ENCODE measurements at places on chromosomes 13 and 19. TPM values are rescaled to one million over a fixed set of nuclear protein-coding genes. Genes with fewer than 3 reads are reported as not detected.

Gene TJP3
- polyA plus RNA-seq = not detected

Gene THSD8
- not detected for polyA plus RNA-seq

Gene ZNF763
- 1.6 TPM for polyA plus RNA-seq

Gene TINCR
- polyA plus RNA-seq = 0.06 TPM

Gene CAPN12
- 0.20 TPM for polyA plus RNA-seq

Gene APOC4
- not detected for polyA plus RNA-seq

Gene SOX1
- polyA plus RNA-seq = not detected

Gene F2RL3
- 0.05 TPM for polyA plus RNA-seq

Gene IFNL4
- polyA plus RNA-seq = not detected

Gene SERTM1
- not detected for polyA plus RNA-seq

Gene TMEM238
- polyA plus RNA-seq = not detected

GRCh38 chr13:53005626-53006025, 23.0 kb upstream of the OLFM4 start:
- H3K4me3 ChIP-seq = no peak overlapping the region
- H3K4me1 ChIP-seq = no peaks in the 10 kb centered on the region
- H3K36me3 ChIP-seq = no peaks in the 10 kb centered on the region
- H3K27ac ChIP-seq = no peak overlapping the region

DNA sequence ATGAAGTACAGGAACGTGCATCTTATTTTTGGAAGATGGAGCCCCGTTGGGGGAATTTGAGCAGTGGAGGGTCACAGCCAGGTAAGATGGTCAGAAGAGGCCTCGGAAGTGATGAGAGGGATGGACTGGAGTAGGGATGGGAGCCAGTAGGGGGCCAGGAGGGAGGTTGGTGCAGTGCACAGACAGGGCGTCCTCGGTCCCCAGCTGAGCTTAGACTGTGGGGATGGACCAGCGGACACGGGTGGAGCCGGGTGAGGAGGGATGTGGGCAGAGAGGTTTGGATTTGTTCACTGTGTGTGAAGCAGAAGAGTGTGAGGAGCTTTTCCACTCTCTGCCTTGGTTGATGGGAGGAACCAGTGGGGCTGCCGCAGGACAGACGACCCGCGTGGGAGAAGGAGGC, 10.6 kb downstream of the RPS9 start:
- peaks cover 26% of the 10 kb centered on the region for H3K4me1 ChIP-seq
- peak overlapping the region; percentile 61 for H3K27ac ChIP-seq
- no peak for DNase-seq

DNA sequence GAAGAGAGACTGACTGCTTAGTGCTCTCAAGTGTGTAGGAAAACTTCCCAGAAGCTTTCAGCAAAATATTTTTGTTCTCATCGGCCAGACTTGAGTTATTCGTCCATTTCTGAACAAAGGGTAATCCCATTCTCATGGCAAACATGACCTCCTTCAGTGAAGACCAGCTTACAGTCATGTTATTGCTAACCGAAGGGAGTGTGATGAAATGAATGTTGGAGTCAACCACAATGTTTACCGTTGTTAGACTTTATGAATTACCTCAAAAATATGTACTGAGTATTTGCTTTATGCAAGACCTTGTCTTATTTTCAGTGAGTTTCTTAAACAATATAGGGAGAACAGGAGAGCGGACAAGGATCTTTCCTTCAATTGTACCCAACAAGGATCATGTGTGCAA, 228.6 kb downstream of the LMO7 start:
- H3K36me3 ChIP-seq = no peaks in the 10 kb centered on the region
- no peak overlapping the region for H3K27ac ChIP-seq
- peak; percentile 91 for DNase-seq
- no peaks in the 10 kb centered on the region for H3K27me3 ChIP-seq
- no peak overlapping the region for H3K4me3 ChIP-seq

DNA sequence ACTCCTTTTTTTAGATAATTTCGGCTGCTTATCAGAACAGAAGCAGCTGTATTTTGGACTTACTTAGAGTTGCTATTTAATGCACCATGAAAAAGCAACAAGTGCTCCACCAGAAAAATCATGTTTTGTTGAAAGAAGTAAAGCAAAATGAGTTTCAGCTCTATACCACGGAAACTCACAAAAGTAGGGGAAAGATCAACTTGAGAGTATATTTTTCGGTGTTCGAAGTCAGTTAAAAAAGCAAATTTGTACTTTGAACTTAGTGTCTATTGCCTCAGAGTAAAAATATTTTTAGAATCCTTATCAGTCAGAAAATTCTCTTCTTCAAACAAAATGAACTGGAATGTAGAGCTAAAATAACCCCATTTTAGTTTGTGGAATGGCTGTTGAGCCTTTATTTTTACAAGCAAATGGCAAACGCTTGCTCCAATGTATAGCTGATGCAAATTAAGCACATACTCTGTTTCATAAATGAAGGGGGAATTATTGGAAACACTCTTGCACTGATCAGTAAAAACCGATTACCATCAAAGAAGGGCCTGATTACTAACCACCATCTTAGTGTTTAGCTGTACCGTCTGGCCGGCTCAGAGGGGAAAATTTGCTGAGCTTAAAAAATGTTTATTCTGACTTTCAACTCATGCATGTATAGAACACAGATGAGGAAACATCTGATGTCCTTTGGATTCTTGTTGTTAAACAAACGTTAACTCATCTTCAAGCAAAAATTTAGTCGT, 540.7 kb downstream of the GPC6 start:
- no peaks in the 10 kb centered on the region for H3K4me1 ChIP-seq
- no peaks in the 10 kb centered on the region for H3K27me3 ChIP-seq
- no peak overlapping the region for H3K4me3 ChIP-seq
- H3K27ac ChIP-seq = no peak overlapping the region

DNA sequence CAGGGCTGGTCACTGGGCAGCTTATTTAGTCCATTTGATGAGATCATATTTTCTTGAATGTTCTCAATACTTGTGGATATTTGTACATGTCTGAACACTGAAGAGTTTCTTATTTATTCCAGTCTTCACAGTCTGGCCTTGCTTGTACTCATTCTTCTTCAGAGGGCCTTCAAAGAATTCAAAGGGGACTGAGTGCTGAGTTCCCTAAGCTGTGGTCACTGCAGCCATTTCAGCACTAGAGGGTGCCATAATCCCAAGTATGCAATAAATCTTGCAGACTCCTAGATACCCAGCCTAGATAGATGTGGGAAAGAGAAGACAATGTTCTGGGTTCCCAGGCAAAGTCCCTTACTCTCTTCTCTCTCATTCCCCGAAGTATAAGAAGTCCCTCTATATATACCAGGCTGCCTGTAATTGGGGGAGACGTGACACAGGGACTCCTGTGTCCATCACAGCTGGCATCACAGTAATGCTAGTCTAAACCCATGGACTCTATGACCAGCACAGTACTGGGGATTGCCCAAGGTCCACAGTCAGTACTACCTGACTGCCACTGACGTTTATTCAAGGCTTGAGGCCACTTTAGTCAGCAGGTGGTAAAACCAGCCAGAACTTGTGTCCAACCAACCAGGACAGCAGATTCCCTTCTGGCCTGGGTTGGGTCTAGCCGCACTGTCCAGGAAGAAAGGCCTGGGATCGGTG, 8.9 kb upstream of the VN1R1 start:
- H3K4me3 ChIP-seq = no peak overlapping the region
- no peaks in the 10 kb centered on the region for H3K27me3 ChIP-seq
- no peak overlapping the region for H3K27ac ChIP-seq
- no peaks in the 10 kb centered on the region for H3K4me1 ChIP-seq
- DNase-seq = peak; percentile 33

- peaks cover 2% of the 10 kb centered on the region for H3K27me3 ChIP-seq
- no peaks in the 10 kb centered on the region for H3K4me1 ChIP-seq
- DNase-seq = no peak
- H3K4me3 ChIP-seq = no peak overlapping the region
Observed at GRCh38 chr19:38561658-38562057, 56.1 kb downstream of the MAP4K1 start.

DNA sequence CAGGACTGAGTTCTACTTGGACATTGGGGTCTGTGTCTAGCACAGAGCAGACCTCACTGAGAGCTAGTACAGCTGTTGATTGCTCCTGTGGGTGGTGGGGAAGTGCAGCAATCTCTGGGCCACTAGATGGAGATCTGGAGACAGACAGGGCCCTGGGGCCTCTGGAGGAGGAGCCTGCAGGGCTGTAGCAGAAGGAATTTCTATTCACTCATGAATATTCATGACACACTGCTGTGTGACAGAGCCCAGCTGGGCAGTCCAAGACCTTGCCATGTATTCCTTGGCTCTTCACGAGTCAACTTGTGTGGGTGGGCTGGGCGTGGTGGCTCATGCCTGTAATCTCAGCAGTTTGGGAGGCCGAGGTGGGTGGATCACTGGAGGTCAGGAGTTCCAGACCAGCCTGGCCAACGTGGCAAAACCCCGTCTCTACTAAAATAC, 37.5 kb downstream of the SUGP2 start:
- no peaks in the 10 kb centered on the region for H3K27me3 ChIP-seq

- no peak overlapping the region for H3K4me3 ChIP-seq
- H3K27ac ChIP-seq = no peak overlapping the region
Observed at GRCh38 chr13:20219577-20219976, 12.5 kb downstream of the GJB6 start.

DNA sequence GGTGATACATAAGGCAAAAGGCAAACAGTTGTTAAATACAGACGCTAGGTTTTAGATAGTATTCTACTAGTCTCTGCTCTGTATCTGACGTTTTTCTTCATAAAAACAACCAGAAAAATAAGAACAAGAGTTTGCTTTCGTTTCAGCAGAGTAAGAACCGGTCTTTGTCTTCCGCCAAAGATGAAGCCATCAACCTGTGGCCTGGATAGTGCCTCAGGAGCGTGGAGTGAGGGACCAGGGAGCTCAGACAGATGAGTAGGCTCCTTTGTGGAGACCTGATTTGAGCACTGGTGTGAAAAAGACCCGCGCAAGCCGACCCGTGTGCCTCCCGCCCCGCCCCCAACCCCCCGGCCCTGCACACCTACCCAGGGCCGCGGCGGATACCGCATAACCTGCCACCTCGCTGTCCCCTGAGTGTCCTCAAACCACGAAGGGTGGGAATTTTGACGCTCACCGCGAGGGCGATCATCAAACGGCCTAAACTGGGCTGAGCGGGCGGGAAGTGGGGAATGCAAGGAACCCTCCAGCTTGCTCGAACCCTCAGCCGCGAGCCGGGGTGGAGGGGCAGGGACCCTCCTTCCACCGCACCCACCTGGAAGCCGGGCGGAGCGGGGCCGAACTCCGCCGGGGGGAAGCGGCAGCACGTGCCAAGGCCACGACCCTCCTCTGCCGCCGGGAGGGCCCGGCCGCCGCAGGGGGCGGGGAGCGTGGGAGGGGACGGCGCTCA, 866 bp upstream of the LMO7 start:
- peaks cover 3% of the 10 kb centered on the region for H3K36me3 ChIP-seq
- peak overlapping the region; percentile 47 for H3K4me3 ChIP-seq
- peaks cover 8% of the 10 kb centered on the region for H3K4me1 ChIP-seq
- DNase-seq = no peak
- H3K27ac ChIP-seq = peak overlapping the region; percentile 57

- H3K27ac ChIP-seq = no peak overlapping the region
- no peaks in the 10 kb centered on the region for H3K36me3 ChIP-seq
- no peak for DNase-seq
- H3K4me1 ChIP-seq = no peaks in the 10 kb centered on the region
- H3K4me3 ChIP-seq = no peak overlapping the region
Observed at GRCh38 chr19:47057328-47057727, 8.9 kb upstream of the TMEM160 start.

DNA sequence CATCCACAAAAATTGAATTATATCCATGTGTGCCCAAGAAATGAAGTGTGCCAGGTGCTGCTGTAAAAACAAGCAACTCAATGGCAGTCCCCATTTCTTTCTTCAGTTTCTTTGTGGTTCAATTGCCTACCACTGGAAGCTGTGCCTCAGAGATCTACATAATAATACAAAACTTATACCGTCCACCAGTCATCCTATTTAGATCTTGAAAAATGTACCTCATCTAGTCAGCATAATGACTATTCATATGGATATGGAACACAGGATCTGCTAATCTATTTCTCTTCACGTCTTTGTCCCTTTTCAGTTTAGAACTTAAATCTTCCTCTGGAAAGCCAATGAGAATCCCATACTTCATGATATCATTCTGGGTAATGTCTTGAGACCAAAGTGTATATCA, 648.5 kb downstream of the PCDH9 start:
- no peaks in the 10 kb centered on the region for H3K4me1 ChIP-seq
- H3K27ac ChIP-seq = no peak overlapping the region

GRCh38 chr13:112229992-112230872, 145.9 kb upstream of the SPACA7 start:
- no peaks in the 10 kb centered on the region for H3K36me3 ChIP-seq
- H3K4me1 ChIP-seq = no peaks in the 10 kb centered on the region
- H3K4me3 ChIP-seq = no peak overlapping the region
- no peak for DNase-seq
- H3K27ac ChIP-seq = no peak overlapping the region
- H3K27me3 ChIP-seq = no peaks in the 10 kb centered on the region

DNA sequence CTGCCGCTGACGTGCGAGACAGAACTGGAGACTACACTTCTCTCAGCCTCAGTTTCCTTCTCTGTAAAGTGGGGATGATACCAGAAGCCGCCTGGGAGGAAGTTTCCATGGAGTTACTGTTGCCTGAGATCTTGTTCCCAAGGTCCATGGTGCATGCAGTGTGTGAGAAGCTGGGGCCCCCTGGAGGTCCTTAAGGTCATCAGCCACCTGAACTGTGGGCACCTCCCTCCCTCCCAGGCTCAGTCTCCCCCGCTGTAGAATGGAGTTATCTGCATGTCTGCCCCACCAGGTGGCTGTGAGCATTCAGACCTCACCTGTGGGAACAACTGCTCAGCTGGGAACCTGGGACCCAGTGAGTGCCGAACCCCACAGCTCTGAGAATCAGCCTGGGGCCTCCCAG, 2.7 kb downstream of the CRX start:
- H3K27me3 ChIP-seq = peaks cover 19% of the 10 kb centered on the region
- no peaks in the 10 kb centered on the region for H3K4me1 ChIP-seq
- H3K27ac ChIP-seq = no peak overlapping the region
- no peak for DNase-seq

DNA sequence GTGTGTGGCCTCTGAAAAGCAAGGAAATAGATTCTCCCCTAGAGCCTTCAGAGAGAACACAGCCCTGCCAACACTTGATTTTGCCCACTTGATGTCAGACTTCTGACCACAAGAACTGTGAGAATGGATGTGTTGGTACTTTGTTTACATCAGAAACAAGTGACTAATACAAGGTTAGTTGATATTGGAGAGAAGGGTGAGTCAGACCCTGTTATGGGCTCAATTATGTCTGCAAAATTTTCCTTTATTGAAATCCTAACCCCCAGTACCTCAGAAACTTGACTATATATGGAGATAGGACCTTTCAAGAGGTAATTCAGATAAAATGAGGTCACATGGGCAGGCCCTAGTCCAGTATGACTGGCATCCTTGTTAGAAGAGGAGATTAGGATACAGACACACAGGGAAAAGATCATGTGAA, 226.7 kb downstream of the RFC3 start:
- no peaks in the 10 kb centered on the region for H3K27me3 ChIP-seq
- H3K4me3 ChIP-seq = no peak overlapping the region
- H3K4me1 ChIP-seq = no peaks in the 10 kb centered on the region
- no peaks in the 10 kb centered on the region for H3K36me3 ChIP-seq
- no peak overlapping the region for H3K27ac ChIP-seq
